ENCODE measurements at places on chromosomes 3 and 15.

DNA sequence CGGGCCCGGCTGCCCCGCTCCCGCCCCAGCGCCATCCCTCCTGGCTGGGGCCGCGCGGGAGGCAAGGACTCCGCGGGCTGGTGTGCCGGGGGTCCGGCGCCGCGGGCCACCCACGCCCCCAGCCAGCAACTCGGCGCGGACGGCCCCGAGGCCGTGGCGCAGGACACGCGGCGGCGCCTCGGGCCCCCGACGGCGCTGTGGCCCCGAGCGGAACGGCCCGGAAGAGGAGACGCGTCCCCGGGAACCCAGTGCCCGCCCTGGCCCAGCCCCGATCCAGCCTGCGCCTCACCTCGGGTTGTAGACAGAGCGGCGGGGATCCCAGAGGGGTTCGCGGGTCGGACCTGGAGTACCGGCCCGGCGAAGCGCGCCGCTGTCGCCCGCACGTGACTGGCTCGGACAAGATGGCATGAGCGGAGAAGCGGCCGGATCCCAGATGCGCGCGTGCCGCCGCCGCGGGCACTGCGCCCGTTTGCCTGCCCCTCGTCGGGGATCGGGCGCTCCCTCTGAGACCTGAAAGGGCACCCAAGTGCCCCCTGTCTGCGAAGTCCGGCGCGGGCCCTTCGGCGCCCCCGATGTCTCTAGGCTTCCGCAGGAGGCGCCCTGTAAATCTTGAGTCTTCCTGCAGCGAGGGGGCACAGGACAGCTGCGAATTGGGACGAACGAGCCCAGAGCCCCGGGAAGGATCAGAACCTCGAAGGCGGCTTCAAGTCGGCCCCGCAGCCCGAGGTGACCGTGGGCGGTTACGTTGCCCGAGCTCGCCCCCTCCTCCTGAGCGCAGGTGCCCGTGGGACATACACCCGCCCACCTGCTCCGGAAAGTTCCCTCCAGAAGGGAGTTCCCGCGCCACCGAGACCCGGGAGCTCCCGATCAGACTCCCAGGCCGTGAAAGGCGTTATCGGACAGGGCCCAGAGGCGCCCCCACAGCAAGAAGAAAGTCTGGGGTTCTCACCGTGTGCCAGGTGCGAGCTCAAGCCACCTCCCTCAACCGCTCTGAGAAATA, 598 bp upstream of the SFMBT1 start:
- DNase-seq, result peak; percentile 32

DNA sequence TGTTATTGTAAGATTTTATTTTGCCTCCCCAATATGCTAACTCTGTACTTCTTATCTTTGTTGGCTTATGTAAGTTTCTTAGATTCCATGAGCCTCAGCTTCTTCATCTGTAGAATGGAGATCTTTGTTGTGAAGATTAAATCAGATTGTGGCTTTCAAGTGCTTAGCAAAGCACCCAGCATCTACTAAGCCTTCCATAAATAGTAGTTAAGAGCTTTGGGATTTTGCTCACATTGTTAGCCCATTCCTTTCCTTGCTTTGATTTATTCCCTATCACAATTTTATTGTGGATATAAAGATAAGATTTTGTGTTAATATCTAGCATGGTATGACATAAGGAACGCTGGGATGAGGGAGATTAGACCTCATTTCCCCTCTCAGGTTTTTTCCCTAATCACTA, 501.4 kb downstream of the PYDC2 start:
- DNase-seq, result no peak

GRCh38 chr15:77980098-77980497, 97.4 kb downstream of the TBC1D2B start:
- DNase-seq, result no peak

GRCh38 chr3:111605493-111605892, 10.3 kb upstream of the ZBED2 start:
- DNase-seq, result no peak

- no peak for DNase-seq
Observed at GRCh38 chr15:29935296-29936004, 113.2 kb upstream of the TJP1 start.

DNA sequence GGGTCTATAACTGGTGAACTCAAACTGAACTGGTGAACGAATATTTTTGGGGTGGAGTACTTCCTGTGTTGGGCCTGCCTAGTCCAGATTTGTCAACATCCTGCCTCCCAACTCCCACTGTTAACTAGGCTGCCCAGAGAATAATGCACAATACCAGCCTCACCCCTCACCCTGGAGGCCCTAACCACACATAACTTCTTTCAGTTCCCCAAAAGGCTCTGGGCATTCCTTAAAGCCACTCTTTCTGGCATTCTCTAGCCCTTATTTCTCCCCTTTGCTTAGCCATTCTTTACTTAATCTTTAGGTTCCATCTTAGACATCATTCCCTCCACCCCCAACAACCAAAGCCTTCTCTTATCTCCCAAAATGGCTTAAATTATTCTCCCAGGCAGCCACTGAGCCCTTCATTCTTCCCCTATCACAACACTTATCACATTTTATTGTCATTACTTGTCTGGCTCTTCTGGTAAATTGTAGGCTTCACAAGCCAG, 9.1 kb upstream of the SEC11A start:
- no peak for DNase-seq

DNA sequence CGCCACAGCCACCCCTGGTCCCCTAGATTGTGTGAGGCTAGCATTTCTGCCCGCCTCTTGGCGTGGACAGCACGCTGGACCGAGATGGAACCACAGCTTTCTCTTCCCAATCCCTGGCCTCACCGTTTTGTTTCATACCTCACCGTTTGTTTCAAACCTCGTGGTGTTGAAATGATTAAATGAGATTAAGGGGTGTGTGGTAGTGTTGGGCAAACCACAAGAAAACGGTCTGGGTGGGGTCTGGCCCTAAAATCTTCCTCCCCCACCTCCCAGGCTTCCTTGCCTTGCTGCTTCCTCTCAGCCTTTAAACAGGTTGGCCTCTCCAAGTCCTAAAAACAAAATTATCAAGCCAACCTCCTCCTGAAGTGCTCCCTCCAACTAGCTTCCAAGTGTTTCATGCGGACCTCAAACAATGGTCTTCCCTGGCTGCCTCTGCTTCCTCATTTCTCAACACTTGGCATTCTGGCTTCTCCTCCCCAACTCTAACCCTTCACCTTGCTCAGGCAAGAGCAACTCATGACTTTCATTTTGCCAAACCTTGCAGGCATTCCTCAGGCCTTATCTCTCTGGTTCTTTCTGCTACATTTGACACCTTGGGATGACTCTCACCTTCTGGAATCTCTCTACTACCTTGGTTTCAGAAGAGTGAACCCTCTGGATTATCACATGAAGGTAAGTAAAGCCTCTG, 1.4 kb upstream of the ATP13A3 start:
- DNase-seq, result no peak

DNA sequence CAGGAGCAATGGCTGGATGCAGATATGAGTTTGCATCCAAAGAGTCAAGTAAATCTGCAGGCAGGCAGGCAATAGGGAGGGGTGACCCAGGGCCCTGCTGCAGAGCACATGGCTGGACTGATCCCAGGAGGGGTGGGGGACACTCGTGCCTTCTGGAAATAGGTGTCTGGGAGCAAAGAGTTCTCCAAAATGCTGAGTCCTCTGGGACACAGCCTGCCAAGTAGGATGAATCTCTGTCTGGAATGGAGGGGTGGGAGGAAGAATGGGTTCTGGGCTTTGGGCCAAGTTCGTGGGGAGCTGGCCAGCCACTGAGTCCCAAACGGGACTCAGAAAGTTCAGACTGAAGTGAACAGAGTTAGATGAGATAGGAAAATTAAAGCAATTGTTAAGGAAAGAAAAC, 214.5 kb downstream of the MTHFS start:
- no peak for DNase-seq

- no peak for DNase-seq
Observed at GRCh38 chr3:85710490-85710889, 751.7 kb downstream of the CADM2 start.

DNA sequence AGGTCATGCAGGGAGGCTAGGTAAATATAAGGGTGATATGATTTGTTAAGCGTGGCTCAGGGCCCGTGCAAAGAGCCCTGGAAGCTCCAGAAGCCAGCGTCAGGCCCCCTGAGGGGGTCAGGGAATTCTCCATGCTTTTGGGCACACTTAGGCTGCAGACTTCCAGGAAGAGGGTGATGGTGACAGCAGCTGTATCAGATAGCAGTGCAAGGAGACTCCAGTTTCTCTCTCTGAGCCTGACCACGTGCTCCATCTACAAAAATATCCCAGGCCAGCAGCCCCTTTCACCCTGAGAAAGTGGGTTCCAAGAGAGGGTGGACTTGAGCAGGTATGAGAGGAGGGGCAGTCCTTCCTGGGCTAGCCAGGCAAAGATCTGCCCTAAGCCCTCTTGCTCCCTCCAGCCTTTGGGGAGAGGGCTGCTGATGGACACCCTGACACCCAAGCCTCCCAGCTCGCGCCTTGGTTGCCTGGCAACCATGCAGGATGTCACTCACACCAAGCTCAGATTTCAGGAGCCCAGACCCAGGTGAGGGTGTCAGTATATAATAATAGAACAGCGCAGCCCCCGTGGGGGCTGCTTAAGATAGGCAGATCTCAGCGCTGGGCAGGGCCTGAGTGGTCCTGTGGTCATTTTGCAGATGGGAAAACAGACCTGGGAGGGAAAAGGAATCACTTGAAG, 35.8 kb downstream of the ATP2B2 start:
- DNase-seq, result no peak

All from activated T-cell treated with anti-CD3 and anti-CD28 coated beads for 24 hours (primary cell).